ENCODE measurements at places on chromosomes 2 and 18.

GRCh38 chr2:183224948-183225347, 100.7 kb downstream of the NUP35 start:
- DNase-seq = no peak
- H3K4me1 ChIP-seq = no peaks in the 10 kb centered on the region
- peaks cover 3% of the 10 kb centered on the region for H3K36me3 ChIP-seq

GRCh38 chr2:215793747-215794595, 219.4 kb downstream of the MREG start:
- H3K4me1 ChIP-seq = peaks cover 11% of the 10 kb centered on the region
- DNase-seq = peak; percentile 46
- no peaks in the 10 kb centered on the region for H3K36me3 ChIP-seq

DNA sequence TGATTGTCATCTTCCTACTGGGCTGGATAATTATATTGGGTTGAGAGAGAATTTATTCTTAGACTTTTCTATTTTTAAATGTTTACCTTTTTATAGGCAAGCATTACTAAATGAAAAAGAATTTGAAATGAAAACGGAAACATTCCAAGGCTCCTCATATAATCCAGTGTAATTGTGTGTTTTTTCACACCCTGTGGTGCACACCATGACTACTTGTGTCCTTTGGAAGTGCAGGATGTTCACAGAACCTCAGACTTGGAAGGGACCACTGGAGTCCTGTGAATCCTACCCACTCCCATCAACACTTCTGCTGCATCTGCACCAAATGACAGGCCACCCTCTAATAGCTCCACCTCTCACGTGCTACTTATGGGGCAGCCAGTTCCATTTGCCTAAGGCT, 48.0 kb downstream of the NAT8 start:
- no peak for DNase-seq
- H3K27me3 ChIP-seq = no peaks in the 10 kb centered on the region
- no peak overlapping the region for H3K4me3 ChIP-seq
- H3K36me3 ChIP-seq = no peaks in the 10 kb centered on the region
- no peaks in the 10 kb centered on the region for H3K4me1 ChIP-seq
- H3K27ac ChIP-seq = no peak overlapping the region

DNA sequence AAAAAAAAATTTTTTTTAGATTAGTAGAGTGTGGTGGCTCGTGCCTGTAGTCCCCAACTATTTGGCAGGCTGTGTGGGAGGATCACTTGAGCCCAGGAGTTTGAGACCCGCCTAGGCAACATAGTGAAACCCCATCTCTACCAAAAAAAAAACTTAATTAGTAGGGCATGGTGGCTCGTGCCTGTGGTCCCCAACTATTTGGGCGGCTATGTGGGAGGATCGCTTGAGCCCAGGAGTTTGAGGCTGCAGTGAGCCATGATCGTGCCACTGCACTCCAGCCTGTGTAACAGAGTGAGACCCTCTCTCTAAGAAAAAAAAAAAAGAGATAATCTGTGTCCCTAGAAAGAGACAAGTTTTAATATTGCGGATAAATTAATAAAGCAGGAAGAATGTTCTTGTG, 8.8 kb downstream of the GPR55 start:
- H3K27ac ChIP-seq = no peak overlapping the region
- no peaks in the 10 kb centered on the region for H3K36me3 ChIP-seq
- peaks cover 18% of the 10 kb centered on the region for H3K4me1 ChIP-seq

DNA sequence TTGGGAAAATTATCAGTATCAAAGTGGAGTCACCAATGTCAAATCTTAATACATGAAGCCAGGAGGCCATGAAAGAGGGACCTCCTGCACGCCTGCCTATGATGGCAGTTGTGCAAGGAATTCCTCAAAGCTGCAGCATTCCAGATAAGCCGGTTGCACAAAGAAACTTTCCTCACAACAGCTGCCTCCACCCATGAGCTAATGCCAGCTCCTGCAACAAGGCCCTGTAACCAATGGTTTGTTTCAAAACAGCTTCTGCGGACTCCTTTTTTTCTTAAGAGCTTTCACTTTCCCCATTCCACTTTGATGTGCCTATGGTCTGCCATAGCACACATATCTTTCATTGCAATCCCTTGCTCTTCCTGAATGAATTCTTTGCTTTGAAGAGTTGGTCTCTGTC, 22.4 kb downstream of the TMEM200C start:
- H3K36me3 ChIP-seq = no peaks in the 10 kb centered on the region
- H3K27me3 ChIP-seq = no peaks in the 10 kb centered on the region
- DNase-seq = no peak
- no peaks in the 10 kb centered on the region for H3K4me1 ChIP-seq
- H3K4me3 ChIP-seq = no peak overlapping the region
- no peak overlapping the region for H3K27ac ChIP-seq

DNA sequence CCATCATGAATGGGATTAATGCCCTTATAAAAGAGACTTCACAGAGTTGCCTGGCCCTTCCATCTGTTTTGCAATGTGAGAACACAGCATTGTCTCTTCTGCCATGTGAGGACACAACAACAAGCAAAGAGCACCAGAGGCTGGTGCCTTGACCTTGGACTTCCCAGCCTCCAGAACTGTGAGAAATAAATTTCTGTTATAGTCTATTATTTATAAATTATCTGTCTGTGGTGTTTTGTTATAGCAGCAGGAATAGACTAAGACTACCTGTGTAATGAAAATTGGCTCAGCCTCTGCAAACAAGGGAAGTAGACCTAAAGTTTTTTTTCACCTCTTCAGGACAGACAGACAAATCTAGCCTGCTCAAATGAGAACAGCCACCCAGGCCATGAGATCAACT, 19.3 kb upstream of the ZC3H15 start:
- no peak overlapping the region for H3K27ac ChIP-seq
- no peaks in the 10 kb centered on the region for H3K27me3 ChIP-seq
- H3K4me1 ChIP-seq = peaks cover 3% of the 10 kb centered on the region
- H3K36me3 ChIP-seq = no peaks in the 10 kb centered on the region
- H3K4me3 ChIP-seq = no peak overlapping the region

- peaks cover 10% of the 10 kb centered on the region for H3K4me1 ChIP-seq
- H3K4me3 ChIP-seq = no peak overlapping the region
- peaks cover 12% of the 10 kb centered on the region for H3K36me3 ChIP-seq
- peaks cover 17% of the 10 kb centered on the region for H3K27me3 ChIP-seq
- DNase-seq = no peak
Observed at GRCh38 chr2:210188190-210188589, 17.0 kb upstream of the KANSL1L start.

GRCh38 chr2:48414980-48415835, 114.7 kb upstream of the STON1 start:
- no peak for DNase-seq
- peaks cover 30% of the 10 kb centered on the region for H3K4me1 ChIP-seq
- peak overlapping the region; percentile 58 for H3K27ac ChIP-seq
- peaks cover 3% of the 10 kb centered on the region for H3K27me3 ChIP-seq
- peak overlapping the region; percentile 47 for H3K4me3 ChIP-seq

GRCh38 chr2:204357286-204357685, 188.0 kb upstream of the PARD3B start:
- H3K27me3 ChIP-seq = peaks cover 30% of the 10 kb centered on the region
- no peak overlapping the region for H3K27ac ChIP-seq
- H3K36me3 ChIP-seq = no peaks in the 10 kb centered on the region

- no peaks in the 10 kb centered on the region for H3K27me3 ChIP-seq
- H3K27ac ChIP-seq = no peak overlapping the region
- H3K4me3 ChIP-seq = no peak overlapping the region
- peaks cover 26% of the 10 kb centered on the region for H3K36me3 ChIP-seq
Observed at GRCh38 chr2:74425523-74425922, 4.0 kb downstream of the WDR54 start.

DNA sequence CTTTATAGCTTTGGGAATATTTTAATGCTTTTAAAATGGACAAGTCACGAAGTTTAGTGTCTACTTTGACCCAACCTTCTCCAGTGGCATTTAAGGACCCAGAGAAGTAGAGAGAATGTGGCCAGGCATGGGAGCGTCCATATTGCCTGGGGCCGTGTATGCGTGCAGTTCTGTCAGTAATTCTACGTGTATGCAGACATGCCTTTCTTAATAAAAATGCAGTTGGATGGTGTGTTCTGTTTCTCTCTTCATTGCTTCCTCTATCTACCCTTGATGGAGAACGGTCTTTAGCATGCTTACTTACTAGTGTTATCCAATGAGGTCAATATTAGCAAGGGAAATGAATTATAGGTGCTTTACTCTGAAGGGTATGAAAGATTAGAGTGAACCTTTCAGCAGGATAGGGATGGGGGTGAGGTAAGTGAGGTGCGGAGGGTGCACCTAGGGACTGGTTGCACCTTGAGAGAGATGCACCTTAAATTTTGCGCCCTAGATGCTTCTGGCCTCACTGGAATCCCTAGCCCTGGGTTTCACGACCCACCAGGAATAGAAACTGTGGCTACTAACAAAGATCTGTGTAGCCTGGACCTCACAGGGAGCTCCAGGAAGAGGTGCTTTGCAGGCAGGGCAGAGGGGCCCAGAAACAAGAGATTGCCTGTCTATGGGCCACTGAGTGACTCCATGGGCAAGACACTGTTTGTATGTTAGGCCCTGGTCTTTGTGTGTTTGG, 194.3 kb downstream of the MYCN start:
- H3K4me1 ChIP-seq = no peaks in the 10 kb centered on the region
- no peaks in the 10 kb centered on the region for H3K36me3 ChIP-seq
- DNase-seq = no peak
- H3K27ac ChIP-seq = no peak overlapping the region
- H3K27me3 ChIP-seq = no peaks in the 10 kb centered on the region

- H3K4me1 ChIP-seq = peaks cover 63% of the 10 kb centered on the region
- H3K27ac ChIP-seq = peak overlapping the region; percentile 79
- DNase-seq = no peak
- H3K27me3 ChIP-seq = no peaks in the 10 kb centered on the region
- H3K4me3 ChIP-seq = peak overlapping the region; percentile 97
Observed at GRCh38 chr2:230325316-230326243, 1.4 kb upstream of the SP140L start.

DNA sequence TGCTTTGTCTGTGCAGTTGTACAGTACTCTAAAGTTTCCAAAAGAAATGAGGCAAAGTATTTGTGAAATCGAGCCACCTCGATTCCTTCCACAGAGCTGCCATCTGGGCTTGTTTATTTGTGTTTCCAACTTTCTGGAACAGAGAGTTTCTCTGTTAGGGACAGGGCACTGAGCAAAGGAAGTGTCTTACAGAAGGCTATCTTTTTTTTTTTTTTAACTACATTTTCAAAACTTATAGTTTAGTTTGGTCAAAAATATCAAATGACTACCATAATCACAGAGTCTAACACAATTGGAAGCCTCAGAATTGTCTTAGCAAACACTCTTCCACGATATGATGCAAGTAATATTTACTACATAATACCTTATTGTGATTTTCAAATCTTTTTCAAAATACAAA, 796 bp downstream of the RFTN2 start:
- H3K4me3 ChIP-seq = no peak overlapping the region
- H3K27ac ChIP-seq = no peak overlapping the region
- H3K27me3 ChIP-seq = peaks cover 33% of the 10 kb centered on the region
- DNase-seq = no peak

DNA sequence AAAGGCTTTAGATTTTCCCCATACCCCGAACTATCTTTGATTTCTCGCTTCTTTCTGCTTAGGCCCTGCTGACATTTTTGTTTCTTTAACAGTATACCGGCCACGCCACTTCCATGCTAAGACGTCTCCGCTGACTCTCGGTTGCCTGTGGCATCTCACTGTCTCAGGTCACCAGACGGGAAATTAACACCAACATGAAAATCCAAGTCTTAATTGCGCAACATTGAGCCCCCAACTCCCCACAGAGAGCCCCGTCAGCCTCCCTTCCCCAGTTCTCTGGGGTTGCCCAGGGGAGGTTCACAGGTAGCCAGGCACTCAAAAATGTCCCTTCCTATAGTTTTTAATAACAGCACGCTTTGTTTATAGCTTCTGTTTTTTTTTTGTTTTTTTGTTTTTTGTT, 30.2 kb downstream of the CD8B2 start:
- H3K4me3 ChIP-seq = no peak overlapping the region
- H3K27ac ChIP-seq = no peak overlapping the region
- no peak for DNase-seq
- H3K27me3 ChIP-seq = no peaks in the 10 kb centered on the region
- H3K36me3 ChIP-seq = no peaks in the 10 kb centered on the region
- no peaks in the 10 kb centered on the region for H3K4me1 ChIP-seq

GRCh38 chr2:23418461-23418911, 33.5 kb downstream of the KLHL29 start:
- no peaks in the 10 kb centered on the region for H3K36me3 ChIP-seq
- no peak overlapping the region for H3K27ac ChIP-seq
- H3K4me3 ChIP-seq = no peak overlapping the region

DNA sequence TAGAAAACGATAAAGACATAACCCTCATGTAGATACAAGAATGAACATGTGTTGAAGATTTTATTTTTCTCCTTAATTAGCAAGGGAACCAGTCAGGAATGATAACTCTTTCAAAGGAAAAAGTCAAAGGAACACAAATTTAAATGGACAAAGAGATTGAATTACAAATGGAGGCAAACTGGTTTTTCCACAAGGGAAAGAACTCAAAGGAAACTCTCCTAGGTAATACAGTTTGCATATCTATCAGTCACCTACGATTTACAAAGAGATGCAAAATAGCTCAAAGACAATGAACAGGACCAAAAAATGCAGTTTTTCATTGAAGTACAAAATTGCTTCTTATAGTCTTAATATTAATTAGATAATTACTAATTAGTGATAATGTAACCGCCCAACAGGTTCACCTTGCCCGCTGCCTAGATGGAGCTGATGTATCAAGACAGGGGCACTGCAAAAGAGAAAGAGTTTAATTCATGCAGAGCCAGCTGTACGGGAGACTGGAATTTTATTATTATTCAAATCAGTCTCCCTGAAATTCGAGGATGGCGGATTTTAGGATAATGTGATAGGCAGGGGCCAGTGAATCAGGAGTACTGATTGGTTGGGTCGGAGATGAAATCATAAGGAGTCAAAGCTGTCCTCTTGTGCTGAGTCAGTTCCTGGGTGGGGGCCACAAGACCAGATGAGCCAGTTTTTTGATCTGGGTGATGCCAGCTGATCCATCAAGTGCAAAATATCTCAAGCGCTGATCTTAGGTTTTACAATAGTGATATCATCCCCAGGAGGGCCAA, 151.0 kb downstream of the TMEM17 start:
- H3K4me3 ChIP-seq = no peak overlapping the region
- peaks cover 2% of the 10 kb centered on the region for H3K36me3 ChIP-seq
- DNase-seq = no peak
- no peaks in the 10 kb centered on the region for H3K27me3 ChIP-seq
- no peaks in the 10 kb centered on the region for H3K4me1 ChIP-seq

GRCh38 chr2:201257956-201258665, 2.2 kb upstream of the CASP8 start:
- DNase-seq = peak; percentile 90
- peak overlapping the region; percentile 88 for H3K4me3 ChIP-seq
- H3K27me3 ChIP-seq = no peaks in the 10 kb centered on the region
- H3K27ac ChIP-seq = peak overlapping the region; percentile 99
- peaks cover 55% of the 10 kb centered on the region for H3K4me1 ChIP-seq
